ENCODE measurements at places on chromosomes 6 and 20.

DNA sequence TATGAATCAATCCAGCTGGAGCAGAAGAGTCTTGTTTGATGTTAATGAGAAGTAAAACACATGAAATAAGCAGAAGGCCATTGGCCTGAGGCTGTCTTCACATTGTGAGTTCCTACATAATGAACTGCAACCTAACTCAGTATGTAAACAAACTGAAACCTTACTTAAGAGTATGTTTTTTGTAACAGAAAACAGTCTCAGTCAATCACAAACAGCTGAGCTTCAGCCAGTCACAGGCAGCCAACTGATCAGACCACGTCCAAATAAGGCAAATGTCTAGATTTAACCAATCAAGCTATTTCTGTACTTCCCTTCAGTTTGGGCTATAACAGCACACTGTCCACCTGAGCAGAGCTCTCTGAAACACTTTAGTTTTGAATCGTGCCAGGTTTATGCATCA lies 234.7 kb downstream of the TRDN start:
- DNase-seq = no peak

- no peak for DNase-seq
These were observed 165.0 kb downstream of the SMOC2 start for GRCh38 chr6:168605964-168606363.

DNA sequence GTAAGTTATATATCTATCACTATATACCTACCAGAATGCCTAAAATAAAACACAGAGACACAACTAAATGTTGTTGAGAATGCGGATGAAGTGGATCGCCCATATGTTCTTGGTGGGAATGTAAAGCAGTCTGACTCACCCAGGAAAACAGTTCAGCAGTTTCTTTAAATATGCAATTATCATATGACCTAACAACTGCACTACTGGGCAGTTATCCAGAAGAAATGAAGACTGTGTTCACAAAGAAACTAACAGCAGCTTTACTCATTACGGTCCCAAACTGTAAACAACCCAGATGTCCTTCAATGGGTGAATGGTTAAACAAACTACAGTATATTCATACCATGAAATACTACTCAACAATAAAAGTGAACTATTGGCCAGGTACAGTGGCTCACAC lies 14.3 kb upstream of the ZC3H12D start:
- no peak for DNase-seq

- DNase-seq = no peak
These were observed 31.8 kb downstream of the PSMF1 start for GRCh38 chr20:1150218-1150617.

DNA sequence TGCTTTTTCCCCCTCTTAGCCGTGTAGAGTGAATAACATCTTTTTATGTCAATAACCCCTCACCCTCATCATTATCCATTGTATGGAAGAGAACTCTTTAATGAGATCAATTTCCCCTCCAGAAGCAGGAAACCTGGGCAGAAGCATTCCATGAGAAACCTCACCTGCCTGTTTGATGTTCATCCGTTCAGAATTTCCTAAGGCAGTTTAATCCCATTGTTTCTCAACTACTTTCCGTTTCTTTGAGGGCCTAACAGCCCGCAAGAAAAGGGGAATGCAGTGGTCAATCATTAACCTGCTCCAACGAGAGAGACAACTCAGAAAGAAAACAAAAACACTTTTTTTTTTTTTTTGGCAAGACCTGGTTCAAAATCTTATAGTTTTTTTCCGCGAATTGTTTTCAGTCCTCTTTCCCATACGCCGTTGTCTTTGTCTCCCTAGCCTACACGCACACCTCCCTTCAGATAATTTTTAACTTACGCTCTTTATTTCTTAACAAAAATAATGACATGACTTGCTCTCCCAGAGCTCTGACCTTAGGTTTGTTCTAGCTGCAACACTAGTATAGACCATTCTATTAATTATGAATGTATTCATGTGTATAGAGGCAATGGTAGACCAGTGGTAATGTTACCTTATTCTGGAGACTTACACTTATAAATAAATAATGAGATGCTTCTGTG lies 25.6 kb upstream of the ID4 start:
- no peak for DNase-seq

DNA sequence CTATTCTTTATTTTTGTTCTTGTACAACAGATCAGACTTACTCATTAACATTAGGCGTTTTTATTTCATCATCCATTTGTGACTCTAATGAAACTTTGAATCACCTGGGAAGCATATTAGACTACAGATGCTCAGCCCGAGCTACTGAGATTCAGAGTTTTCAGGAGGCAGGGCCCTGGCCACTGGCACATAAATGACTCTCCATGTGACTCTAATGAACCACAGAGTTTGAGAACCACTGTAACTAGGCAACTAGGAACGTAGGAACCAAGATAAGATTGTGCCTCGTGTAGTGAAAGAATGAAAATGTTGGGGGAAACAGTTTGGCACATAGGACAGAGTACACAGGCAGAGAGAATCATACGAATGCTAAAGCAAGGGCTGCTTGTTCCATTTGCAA lies 405.9 kb upstream of the BTBD3 start:
- DNase-seq = no peak

DNA sequence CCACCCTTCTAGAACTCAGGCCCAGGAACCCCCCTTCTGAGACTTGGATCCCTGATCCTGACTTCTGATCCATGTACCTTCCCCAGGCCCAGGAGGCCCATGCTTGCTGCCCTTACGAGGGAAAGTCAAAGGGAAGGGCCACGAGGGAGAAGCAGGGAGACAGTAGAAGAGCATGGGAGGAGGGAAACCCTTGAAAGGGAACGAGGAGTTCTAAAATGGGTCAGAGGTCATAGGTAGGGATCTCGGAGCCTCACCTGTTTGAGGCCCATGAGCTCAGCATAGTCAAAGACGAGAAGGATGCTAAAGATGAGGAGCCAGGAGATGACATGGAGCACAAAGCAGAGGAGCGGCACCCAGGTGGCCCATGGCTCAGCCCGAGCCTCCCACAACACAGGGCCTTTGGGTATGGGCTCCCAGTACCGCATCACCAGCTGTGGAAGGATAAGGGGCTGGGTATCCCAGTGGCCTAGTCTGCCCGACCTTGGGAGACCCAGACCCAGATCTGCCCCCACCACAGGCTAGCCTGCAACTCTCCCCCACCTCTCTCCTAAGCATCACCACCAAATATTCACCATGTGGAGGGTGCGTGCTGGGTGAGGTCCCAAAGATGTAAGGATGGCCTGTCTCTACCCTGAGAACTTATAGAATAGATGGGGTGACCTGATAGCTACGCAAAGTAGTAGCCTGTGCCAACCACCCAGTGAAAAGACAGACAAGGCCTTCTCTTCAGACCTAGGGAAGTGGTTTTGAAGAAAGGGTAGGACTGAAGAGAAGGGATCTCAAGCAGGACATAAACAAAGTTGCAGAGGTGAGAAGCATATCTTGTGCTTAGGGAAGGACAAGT lies 1.5 kb downstream of the NRM start:
- DNase-seq = no peak

GRCh38 chr6:110823146-110823545 lies 7.9 kb upstream of the CDK19 start:
- no peak for DNase-seq

- DNase-seq = no peak
These were observed 46.4 kb downstream of the TAF4 start for GRCh38 chr20:62019144-62019805.

DNA sequence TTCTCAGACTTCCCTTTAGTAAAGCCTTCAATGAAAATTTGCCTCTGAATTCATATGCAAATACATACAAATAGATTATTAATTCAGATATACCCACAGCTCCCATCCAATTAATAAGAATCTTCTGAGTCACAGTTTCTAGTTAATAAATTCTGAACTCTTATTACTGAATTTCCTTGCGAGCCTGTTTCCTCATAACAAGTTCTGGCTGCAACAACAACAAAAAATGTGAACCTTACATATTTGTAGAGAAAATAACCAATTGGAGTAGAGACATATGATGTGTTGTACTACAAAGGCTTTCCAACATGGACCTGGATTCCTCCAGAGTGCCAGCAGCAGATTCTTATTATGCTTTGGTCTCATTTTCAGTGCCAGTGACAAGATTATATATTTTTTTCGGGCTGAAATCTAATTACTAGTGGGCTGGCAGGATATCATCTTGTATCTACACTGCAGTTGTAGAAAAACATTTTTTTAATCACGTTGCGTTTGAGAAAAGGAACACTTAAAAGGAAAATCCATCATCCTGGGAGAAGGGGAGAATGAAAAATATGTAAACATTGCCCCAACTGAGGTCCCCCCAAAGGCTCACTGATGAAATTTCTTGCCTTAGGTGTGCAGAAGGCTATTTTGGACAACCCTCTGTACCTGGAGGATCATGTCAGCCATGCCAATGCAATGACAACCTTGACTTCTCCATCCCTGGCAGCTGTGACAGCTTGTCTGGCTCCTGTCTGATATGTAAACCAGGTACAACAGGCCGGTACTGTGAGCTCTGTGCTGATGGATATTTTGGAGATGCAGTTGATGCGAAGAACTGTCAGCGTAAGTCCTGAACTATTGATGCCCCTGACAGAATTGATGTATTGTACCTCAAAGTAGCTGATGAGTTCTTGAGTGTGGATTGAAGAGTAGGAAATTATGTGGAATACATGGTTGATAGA lies 404.6 kb downstream of the LAMA2 start:
- DNase-seq = no peak

GRCh38 chr6:124879110-124879991 lies 82.9 kb upstream of the RNF217 start:
- no peak for DNase-seq

- no peak for DNase-seq
These were observed 60.1 kb downstream of the PHACTR3 start for GRCh38 chr20:59664421-59664941.

- DNase-seq = peak; percentile 67
These were observed 5.4 kb downstream of the CCND3 start for GRCh38 chr6:41936073-41936837.

DNA sequence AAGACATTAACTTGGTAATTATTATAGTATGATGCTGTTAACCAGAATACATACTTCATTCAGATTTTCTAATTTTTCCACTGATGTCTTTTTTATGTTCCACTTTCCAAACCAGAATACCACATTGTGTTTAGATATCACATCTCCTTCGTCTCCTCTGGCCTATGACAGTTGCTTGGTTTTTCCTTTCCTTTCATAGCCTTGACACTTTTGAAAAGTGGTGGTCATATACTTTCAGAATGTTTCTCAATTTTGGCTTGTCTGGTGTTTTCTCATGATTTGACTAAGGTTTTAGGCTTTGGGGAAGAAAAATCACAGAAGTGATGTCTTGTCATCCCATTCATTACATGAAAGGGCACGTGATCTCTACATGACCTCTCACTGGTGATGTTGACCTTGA lies 24.3 kb upstream of the RIMS4 start:
- no peak for DNase-seq

DNA sequence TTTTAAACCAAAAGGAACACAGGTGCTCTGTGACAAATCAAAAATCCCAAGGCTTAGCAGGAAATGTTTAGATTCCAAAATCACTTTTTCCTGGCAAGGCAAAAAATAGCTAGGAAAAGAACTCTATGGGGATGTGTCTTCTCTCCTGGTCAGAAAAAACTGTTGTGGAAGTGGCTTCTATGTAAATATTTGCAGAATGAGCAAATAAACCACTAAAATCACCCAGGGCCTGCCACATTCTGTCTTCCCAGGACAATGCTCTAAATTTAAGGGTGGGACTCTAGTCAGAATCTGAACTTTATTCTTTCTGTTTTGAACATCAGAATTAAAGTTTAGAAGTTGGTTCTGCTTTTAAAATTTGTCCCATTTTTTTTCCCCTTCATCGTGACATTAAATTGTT lies 29.3 kb downstream of the GCM1 start:
- no peak for DNase-seq

Data from CD8-positive, alpha-beta memory T cell (primary cell).